ENCODE measurements at places on chromosomes 5 and 9.

GRCh38 chr5:8079056-8079455 is 210.1 kb downstream of the MTRR start:
- DNase-seq, result no peak

- no peak for DNase-seq
These were observed 38.5 kb downstream of the S1PR3 start for GRCh38 chr9:89029788-89030187.

GRCh38 chr9:102911185-102911584 is 83.9 kb upstream of the CYLC2 start:
- DNase-seq, result no peak

GRCh38 chr5:131252824-131253171 is 11.1 kb upstream of the CDC42SE2 start:
- peak; percentile 90 for DNase-seq
